ENCODE measurements at places on chromosomes 7 and 10.

DNA sequence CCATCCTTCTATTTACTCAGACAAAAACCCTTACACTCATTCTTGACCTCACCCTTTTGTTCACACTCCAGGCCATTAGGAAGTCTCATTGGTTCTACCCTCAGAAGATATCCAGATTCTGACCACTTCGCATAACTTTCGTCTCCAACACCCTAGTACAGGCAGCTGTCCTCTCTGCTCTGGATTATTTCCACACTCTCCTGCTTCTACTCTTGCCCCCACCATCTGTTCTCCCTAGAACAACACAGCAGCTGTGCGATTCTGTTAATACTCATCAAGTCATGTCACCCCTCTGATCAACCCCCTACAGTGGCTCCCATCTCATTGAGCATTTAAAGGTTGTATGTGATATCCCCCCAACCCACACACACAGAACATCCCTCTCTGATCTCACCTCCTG is 15.5 kb upstream of the TRIL start:
- no peak for DNase-seq

GRCh38 chr10:112915590-112916572 is 34.2 kb upstream of the TCF7L2 start:
- DNase-seq, result no peak

GRCh38 chr7:10888861-10889260 is 84.8 kb upstream of the PHF14 start:
- no peak for DNase-seq

DNA sequence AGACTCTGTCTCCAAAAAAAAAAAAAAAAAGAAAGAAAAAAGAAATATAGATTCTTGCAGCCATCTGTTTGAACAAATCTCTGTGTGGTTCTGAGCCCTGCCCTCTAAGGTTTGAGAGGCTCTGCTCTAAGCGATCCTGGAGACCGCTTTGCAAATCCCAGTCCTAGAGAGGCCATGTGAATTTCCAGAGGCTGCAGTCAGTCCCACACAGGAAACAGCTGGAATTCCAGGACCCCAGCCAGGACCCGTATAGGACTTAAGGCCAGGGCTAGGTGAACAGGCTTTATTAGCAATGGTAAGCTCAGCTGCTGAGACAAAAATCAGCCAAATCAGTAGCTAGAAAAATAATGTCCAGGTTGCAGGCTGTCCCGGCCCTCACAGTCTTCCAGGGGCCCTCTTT is 154.8 kb downstream of the RPS24 start:
- DNase-seq, result no peak

GRCh38 chr7:2359610-2360009 is 5.0 kb downstream of the EIF3B start:
- DNase-seq, result no peak

DNA sequence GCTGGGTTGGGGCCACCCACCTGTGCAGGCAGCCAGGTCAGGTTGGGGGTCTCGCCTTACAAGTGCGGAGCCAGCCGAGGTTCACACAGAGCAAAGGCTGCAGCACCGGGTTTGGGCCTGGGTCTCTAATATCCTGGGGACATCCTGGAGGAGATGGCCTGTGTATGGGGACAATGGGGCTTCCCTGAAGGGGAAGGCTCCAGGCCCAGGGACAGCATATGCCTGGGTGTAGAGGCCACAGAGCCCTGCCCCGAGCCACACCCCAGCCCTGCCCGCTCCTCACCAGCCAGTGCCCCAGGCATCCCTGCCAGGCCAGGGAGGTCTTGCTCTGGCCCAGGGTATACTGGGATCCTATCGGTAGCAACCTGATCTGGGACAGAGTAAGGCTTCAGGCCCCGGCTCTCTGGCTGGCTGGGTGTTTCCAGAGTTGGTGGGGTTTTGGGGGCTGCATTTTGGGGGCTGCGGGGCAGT is 9.1 kb downstream of the TTYH3 start:
- no peak for DNase-seq

DNA sequence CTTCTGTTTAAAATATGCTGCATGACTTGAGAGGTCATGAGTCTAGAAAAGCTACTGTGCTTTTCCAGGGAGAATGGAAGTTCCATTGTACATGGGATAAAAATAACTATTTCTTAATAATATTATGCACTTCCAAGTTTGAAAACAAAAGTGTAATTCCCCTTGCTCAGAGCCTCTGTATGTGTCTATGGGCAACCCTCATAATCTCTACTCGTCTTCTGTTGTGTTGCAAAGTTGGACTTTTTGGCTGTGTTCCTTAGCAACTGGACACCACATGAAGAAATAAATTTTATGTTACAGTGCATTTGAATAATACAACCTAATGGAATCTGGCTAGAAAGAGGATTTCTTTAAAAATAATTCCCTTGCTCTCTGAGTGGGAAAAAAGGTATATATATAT is 242.6 kb downstream of the TWIST1 start:
- no peak for DNase-seq

- no peak for DNase-seq
Observed at GRCh38 chr7:17041324-17041723, 159.5 kb upstream of the AGR3 start.

GRCh38 chr7:38190011-38190410 is 12.0 kb downstream of the STARD3NL start:
- DNase-seq, result no peak

GRCh38 chr7:40656349-40656748 is 521.5 kb downstream of the SUGCT start:
- no peak for DNase-seq

Measured in stimulated activated CD8-positive, alpha-beta memory T cell treated with anti-CD3 and anti-CD28 coated beads, Interleukin-7, amount 100 ng/mL, for 1 hour (primary cell).